ENCODE measurements at places on chromosomes 11 and 22. TPM values are rescaled to one million over a fixed set of nuclear protein-coding genes. Genes with fewer than 3 reads are reported as not detected.

Gene UEVLD
- 8.2 TPM for total RNA-seq

DNA sequence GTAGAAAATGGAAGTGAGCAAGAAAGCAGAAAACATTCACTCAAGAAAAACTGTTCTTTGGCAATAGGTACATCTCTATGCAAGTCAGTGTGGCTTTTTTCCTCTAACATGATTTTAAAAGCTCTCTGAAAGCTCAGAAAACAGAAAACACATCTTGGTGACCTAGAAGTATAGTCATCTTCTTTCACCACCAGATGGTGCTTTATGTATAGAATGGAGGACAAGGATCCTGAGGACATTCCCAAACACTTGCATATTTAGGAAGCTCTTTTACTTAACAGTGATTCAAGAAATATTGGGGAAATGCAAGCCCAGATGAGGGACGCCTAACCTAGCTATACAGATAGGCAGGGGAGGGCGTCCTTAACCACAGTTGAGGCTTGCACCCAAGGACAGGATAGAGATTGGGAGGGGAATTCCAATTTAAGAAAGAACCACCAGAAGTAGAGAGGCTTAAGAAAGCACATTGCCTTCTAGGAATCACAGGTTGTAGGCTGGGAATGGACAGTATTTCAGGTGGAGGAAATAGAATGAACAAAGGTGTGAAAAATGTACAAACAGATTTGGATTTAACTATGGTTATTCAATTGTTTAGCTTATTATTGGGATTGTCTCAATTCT is 13.8 kb upstream of the CCDC81 start:
- DNase-seq, result no peak

- DNase-seq, result no peak
Measured at GRCh38 chr11:1567721-1568100, 4.4 kb downstream of the DUSP8 start.

GRCh38 chr11:44407211-44407996 is 97.5 kb upstream of the ALX4 start:
- peak; percentile 31 for DNase-seq

GRCh38 chr11:59963733-59964132 is at the start of gene OOSP4A:
Gene OOSP4A, plus strand, starts transcription at chr11:59964033. Its CDS starts 0 bp downstream, at chr11:59964033.
- no peak for DNase-seq

GRCh38 chr11:47378010-47378835 is at the start of gene SPI1:
Gene SPI1, minus strand, starts transcription at chr11:47378547. Its CDS starts 194 bp downstream, at chr11:47378353.
- DNase-seq, result peak; percentile 57

Gene ANO1
- 260 TPM for total RNA-seq

Gene KCNK7
- not detected for total RNA-seq

- DNase-seq, result no peak
Measured at GRCh38 chr11:10539339-10539738, 1.6 kb downstream of the RNF141 start.

GRCh38 chr22:24200619-24201212 is 19.4 kb downstream of the SUSD2 start:
- DNase-seq, result no peak

Gene CEP57
- total RNA-seq, result 32.6 TPM

DNA sequence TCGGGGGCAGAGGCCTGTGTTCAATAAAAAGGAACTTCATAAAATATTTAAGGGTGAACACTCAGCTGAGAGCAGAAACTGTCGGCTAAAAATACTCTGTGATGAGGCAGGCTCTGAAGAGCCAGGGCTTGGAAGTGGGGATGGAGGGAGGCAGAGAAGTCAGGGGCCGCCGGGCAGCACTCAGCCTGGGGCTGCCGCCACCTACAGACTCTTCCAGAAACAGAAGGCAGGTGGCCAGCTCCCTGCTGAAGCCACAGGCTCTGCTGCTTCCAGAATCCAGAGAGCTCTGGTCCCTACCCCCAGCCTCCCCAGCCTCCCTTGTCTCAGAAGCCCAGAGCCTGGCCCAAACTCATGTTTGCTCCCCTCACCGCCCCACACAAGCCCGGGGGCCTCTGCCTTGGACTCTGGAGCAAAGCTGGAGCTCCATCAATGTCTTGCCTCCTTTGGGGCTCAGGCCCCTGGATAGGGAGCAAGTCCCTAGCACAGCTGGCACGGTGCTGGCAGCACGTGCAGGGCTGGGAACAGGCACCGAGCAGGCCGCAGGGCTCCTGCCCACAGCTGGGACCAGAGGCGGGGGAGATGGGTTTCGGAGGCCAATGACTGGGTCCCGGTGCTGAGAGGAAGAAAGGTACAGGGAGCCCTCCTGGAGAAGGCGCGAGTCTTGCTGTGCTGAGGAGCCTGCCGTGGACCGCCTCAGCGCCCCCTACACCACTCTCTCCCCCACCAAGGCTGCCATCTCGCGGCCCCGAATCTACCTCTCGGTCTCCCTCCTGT is 8.2 kb downstream of the LRFN4 start:
- DNase-seq, result no peak

Gene OSM
- 0.10 TPM for total RNA-seq

GRCh38 chr11:120336641-120337354 is 585 bp downstream of the ARHGEF12 start:
- peak; percentile 82 for DNase-seq

Gene OAF
- 345 TPM for total RNA-seq

Gene SPI1
- 10.9 TPM for total RNA-seq

GRCh38 chr11:82085493-82085892 is 648.2 kb downstream of the FAM181B start:
- DNase-seq, result no peak

Gene ST14
- 3.7 TPM for total RNA-seq

DNA sequence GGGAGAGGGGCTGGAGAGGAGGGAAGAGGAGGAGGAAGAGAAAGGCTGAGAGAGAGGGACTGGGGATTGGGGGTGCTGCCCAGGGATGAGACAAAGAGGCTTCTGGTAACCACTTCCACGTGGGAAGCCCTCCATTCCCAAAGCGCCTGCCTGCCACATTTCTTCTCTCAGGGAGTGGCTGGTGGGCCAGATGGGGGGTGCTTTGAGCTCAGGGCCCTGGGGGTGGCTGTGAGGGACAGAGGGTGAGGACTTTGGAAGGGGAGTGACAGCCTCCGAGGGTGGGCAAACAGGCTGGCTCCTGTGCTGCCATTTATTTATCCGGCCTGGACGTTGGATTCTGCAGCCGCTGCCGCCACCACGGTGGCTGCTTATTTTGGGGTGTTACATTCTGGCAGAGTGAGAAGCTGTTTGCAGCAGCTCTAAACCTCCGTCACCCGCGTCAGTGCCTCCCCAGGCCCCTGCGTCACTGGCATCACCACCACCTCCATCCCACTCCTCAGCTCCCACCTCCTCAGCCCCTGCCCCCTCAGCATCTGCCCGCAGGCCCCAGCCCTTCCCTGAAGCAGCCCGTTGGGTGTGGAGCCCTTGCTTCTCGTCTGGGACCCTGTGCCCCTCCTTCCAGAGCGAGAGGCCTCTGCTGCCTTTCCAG is 1.6 kb downstream of the RTN4RL2 start:
- no peak for DNase-seq

Gene TRPC6
- not detected for total RNA-seq

- DNase-seq, result no peak
Measured at GRCh38 chr11:46039990-46040389, 81.3 kb downstream of the PHF21A start.

DNA sequence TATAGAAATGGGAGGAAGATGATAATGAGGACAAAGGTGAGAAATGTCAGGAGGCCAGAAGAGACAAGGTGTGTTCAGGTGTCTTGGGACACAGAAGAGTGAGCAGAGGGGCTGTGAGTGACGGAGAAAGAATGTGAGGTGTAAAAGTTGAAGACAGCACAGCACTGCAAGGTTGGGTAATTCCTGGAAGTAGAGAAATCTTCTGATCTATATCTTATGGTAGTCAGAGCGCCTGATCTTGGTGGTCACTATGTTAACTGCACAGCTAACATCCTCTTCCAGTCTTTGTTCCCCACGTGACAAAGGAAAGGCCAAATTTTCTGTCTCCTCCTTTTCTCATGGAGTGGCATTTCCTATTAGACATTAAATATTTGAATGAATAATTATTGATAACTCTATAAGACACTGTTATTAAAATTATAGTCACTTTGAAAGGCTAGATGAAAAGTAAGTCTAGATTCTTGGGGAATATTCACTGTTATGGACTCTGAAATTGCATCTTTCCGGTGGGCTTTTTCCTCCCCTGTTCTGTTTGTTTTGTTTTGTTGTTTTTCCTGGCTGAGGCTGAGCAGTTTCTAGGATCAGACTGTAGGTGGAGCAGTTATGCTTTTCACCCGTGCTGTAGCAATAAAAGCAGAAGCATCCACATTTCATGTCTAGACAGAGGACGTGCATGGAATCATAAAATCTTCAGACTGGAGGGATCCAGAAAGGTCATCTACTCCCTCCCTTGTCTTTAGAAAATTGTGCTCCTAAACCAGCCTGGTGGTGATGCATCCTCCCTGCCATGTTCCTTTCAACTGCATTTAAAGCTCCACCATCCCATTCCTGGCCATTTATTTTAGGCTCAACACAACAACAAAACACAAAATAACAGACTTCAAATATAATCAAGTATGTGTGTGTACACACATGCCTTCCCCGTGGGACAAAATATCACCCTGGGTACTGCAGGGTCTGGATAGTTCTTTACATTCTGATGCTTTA is 26.6 kb downstream of the SC5D start:
- no peak for DNase-seq

- DNase-seq, result no peak
Measured at GRCh38 chr11:79406376-79406775, 34.5 kb downstream of the TENM4 start.

All from left lobe of liver (tissue), 2 donors.